ENCODE measurements at places on chromosomes 13 and 19.

DNA sequence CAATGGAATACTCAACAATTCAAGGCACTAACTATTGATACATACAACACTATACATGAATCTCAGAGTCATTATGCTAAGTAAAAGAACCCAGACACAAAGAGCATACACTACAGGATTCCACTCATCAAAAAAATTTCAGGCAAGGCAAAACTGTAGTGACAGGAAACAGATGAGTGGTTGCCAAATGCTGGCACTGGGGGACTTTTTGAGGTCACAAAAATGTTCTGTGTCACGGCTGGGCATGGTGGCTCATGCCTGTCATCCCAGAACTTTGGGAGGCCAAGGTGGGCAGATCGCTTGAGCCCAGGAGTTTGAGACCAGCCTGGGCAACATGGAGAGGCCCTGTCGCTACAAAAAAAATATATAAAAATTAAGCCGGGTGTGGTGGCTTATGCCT lies 129.4 kb downstream of the KL start:
- DNase-seq, result peak; percentile 43

DNA sequence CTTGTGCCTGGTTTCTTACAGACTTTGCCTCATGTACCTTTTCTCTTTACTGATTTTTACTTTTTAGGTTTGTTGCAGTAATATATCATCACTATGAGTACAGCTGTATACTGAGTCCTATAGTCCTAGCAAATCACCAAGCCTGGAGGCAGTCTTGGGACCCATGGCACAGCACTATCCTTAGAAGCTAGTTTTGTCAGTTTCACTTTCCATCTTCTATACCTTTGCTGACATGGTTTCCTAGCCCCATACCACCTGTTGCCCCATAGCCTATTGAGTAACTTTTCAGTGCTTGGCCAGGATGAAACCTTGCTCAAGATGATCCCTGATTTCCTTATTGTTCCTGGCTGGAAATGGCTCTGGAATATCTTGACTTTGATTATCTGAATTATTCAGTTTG lies 826.4 kb downstream of the GPC5 start:
- no peak for DNase-seq

DNA sequence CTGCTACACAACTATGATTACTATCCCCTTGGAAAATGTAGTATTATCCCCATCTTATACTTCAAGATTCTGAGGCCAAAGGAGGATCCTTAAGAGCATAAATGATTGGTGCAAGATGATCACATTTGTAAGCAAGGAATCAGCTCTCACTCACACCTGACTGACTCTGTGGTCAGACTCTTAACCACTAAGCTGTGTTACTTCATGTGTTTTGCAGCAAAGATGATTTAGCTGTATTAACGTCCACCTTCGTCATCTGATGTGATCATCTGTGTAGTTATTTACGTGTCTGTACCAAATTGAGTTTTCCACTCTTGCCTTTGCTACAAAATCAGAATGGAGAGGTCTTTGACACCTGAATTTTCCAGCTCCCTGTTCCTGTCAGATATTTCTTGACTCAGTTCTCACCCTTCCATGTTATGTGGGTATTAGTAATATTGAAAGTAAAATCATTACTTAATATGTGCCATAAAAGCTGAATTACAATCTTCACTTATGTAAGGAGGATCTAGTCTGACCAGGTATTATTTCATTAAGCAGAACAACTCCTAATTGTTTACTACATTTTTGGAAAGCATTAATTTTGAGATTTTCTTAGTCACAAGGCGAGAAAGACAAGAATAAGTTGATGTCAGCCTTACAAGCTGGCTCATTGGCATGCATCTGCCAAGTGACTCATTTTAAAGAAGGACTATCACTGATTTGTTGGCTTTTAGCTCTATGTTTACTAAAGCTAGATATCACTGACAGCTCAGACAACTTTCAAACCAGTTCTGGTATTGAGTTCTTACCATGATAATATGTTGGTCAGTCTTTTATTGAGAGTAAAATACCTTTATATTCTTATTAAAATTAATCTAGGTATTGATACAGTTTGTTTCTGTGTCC lies 1279.8 kb upstream of the PCDH9 start:
- no peak for DNase-seq

DNA sequence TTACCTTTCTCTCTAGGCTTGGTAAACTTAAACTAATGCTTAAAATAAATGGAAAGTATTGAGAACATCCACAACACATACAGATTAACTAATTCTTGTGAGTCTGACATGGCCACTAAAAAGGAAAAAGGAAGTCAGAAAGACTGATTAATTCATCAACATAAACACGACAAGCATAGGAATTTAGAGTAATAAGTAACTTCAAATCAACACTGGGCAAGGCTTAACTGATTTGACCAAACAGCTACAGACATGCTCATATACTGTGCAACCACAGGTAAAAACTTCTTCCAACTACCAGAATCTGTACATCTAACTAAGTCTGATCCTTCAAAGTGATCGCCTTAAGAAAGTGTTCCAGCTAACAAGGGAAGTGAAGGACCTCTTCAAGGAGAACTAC lies 20.5 kb downstream of the UGGT2 start:
- no peak for DNase-seq

DNA sequence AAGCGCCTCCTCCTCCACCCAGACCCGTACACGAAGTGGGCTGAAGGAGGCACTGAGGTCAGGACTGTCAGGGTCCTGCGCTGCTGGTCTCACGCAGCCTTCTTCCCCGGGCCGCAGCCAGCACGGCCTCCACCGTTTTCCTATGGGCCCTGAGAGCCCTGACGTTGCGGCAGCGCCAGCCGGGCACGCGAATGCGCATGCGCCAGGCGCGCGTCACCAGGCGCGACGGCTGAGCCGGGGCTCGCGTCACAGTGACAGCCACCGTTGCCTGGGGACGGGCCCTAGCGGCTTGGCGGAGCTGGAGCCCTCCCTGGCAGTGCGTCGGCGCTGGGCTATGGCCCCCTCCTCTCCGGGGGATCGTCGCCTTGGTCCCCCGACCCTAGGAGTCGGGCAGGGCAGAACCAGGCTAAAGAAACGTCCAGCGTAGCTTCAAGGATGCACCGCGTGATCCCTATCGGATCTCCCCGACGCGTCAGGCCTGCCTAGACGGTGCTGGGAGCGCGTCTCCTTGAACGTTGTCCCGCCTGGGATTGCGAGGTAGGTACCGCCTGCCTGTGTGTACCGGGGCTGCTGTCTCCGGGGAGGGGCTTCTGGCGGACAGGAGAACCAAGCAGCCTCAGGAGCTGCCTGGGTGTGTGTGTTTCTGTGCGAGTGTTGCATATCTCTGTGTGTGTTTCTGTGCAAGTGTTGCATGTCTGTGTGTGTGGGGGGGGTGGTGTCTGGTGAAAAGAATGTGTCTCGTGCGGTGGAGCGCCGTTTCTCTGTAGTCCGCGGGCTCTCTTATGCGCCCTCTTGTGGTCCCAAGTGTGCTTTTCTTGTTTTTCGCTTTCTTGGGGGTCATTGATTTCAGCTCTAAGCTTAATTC lies 43.2 kb downstream of the ZNF571 start:
- peak; percentile 82 for DNase-seq

- no peak for DNase-seq
Measured at GRCh38 chr19:33191501-33191900, 2.6 kb upstream of the LRP3 start.

DNA sequence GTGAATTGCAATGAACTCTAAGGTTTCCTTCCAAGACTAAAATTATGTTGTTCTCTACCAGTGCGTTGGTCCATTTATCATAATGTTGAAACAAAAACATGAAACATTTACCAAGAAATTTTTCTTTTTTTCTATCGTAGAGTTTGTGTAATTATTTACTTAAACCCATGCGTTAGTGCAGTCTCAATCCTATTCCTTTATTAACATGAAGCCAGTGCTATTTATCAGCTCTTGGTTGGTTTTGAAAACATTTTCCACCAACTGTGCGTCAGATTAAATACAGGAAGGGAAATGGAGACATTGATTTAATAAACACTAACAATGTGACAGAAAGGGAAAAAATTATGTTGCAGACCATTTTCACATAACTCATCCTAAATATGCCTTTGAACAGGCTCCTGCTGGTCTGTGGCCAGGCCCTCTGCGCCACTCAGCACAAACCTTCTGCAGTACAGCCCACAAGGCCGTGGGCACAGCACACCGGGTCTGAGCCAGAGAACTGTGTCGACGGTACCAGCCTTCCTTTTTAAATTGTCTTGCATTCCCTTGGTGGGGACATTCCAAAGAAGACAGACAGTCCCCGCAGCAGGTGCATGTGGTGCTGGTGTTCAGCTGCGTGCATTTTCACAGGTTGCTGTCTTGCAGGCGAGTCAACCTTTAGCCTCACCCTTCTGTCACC lies 135.8 kb downstream of the SHISA2 start:
- no peak for DNase-seq

GRCh38 chr13:46914341-46914740 lies 17.5 kb upstream of the HTR2A start:
- no peak for DNase-seq

GRCh38 chr13:71801781-71802180 lies 65.2 kb downstream of the DACH1 start:
- DNase-seq, result no peak

DNA sequence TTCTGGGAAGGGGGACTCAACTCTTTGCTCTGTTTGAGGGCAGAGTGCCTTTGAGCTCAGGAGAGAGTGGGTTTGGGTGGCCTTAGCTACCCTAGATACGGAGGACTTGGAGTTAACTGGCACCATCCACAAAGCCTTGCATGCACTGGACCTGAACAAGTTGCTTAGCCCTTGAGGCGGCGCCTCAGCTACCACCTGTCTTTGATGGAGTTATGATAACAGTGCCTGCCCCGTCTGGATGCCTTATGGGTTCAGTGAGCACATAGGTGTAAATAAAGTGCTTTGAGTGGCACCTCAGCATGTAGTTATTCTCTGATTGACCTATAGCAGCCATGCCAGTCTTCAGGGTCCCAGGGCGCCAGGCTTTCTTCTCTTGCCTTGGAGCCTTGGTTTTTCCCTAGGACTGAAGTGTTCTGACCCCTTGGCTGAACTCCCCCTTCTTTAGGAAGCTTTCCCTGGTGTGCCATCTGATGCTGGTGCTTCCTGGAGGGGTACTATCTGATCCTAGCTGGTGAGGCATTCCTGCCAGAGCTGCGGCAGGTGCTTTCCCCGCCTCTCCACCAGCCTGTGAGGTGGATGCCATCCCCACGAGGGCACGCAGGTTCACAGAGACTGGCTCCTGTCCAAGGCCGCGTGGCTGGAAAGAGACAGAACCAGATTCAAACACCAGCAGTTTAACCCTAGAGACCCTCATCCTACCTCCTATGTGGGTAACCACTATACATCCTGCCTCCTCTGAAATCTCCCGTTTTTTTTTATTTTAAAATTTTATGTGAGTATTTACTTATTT lies 5.8 kb downstream of the BCKDHA start:
- no peak for DNase-seq

GRCh38 chr13:92150606-92151005 lies 752.2 kb downstream of the GPC5 start:
- no peak for DNase-seq

DNA sequence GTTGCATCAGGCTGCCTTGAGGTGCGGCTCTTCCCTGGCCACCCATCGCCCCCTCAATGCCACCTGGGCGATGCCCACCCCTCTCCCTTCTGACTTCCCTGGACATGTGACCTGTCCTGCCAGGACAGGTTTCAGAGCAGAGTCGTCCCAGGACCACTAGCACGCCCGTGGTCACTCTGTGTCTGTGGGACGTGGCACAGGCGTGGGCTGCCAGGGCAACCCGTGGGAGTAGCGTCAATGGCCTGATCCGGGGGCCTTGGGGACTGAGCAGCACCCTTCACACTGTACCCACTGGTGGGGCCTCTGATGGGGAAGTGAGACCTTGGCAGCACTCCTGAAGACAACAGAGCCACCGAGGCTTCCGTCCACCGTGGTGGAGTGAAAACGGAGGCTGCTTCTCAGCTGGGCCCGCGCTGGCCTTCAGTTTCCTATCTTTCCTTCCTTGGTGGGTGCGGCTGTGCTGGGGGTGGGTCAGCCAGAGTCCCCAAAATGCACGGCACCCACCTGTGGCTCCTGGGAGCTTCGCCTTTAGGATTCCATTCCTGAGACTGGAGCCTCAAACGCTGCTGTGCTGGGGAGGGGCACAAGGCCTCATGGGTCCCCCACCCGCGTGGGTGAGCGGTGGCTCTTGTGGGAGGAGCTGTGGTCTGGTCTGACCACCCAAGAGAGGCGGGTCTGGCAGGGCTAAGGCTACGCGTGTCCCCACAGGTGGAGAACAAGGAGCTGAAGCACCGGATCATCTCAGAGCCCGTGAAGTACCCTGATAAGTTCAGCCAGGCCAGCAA lies 26.7 kb upstream of the TMEM255B start:
- DNase-seq, result no peak

- no peak for DNase-seq
Measured at GRCh38 chr13:90382425-90382824, 965.1 kb upstream of the MIR17HG start.

DNA sequence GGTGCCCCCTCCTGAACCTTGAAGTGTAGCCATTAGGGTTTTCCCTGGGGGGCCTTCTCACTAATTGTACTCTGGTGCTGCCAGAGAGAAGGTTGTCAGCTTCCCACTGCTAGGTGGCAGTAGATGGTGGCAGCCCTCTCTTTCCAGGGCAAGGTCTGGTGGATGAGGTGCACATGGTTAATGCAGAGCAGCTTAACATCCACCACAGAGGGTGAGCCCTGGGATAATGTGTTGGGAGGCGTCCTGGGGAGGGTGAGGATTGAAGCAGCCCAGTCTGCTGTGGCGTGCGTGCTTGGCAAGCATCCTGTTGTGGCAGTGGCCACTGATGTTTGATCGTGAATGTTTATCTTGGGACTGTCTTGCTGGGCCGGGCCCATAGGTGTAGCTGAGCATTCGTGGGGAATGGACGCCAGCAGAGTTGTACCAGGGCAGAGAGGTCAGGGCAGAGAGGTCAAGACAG lies 5.8 kb downstream of the EGLN2 start:
- no peak for DNase-seq

- DNase-seq, result peak; percentile 94
Measured at GRCh38 chr19:17125728-17126677, 50.4 kb downstream of the MYO9B start.

- no peak for DNase-seq
Measured at GRCh38 chr19:6394831-6395230, 1.9 kb upstream of the GTF2F1 start.

DNA sequence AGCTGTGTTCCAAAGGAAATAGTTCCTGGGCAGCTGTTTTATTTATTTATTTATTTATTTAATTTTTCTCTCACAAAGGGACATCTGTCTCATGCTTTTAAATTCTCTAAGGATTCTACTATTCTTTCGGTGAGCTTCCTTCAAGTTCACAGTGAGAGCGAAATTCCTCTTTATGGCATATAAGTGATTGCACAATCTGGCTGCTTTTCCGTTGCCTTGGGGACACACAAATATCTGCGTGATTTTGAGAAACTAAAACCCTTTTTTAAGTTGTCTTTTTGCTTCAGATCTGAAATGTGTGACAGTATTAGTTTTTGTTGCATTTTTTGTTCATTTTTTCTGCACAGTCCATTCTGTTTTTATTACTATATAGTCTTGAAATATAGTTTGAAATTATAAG lies 19.2 kb downstream of the ZNF486 start:
- DNase-seq, result no peak

- DNase-seq, result no peak
Measured at GRCh38 chr13:113607056-113607888, 22.7 kb downstream of the TFDP1 start.

DNA sequence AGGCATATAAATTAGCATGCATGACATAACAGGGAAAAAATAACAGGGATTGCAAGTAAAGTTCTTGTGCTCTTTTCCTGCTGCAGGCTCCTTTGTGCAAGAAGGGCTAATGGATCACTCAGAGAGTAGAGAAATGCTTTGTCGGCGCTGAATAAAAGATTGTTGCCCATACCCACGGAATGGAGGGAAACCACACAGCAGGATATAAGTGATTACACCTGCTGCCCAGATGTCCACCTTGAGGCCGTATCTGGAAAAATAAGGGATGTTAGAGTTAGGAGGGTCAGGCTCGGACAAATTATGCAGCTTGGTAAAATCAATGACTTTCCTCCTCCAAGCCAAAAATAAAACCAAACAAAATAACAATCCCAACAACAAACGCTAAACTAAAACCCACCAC lies 322.3 kb downstream of the DCLK1 start:
- no peak for DNase-seq
